SJCRH30 (cell line): ENCODE measurements at places on chromosomes 16 and 17. TPM values are rescaled to one million over a fixed set of nuclear protein-coding genes. Genes with fewer than 3 reads are reported as not detected.

TNFSF13 gene
- total RNA-seq = 0.40 and 0.41 TPM in 2 replicates

HSD17B2 gene
- not detected in 2 replicates for total RNA-seq

CYB561 gene
- not detected in 2 replicates for total RNA-seq

SMIM36 gene
- total RNA-seq = not detected in 2 replicates

SLC13A5 gene
- total RNA-seq = not detected in 2 replicates

GAS7 gene
- 0.66 and 0.91 TPM in 2 replicates for total RNA-seq

PRSS27 gene
- total RNA-seq = 0.33 and 0.40 TPM in 2 replicates

KRTAP4-9 gene
- not detected in 2 replicates for total RNA-seq

DNA sequence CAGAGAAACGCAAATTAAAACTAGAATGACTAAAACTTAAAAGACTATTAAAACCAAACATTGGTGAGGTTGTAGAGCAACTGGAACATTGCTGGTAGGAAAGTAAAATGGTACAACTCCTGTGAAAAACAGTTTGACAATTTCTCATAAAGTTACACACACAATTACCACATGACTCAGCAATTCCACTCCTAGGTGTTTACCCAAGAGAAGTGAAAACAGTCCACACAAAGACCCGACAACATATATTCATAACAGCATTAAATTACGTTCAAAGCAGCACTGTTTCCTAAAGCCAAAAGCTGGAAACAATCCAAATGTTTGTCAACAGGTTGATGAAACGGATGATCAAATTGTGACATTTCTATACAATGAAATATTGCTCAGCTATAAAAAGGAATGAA is 26.5 kb upstream of the ALOX12 start:
- DNase-seq = no peak

GRCh38 chr16:3459401-3460090 is 16.1 kb downstream of the NAA60 start:
- DNase-seq = no peak

- no peak for DNase-seq
Measured at GRCh38 chr16:17354141-17354601, 116.6 kb downstream of the XYLT1 start.

DNA sequence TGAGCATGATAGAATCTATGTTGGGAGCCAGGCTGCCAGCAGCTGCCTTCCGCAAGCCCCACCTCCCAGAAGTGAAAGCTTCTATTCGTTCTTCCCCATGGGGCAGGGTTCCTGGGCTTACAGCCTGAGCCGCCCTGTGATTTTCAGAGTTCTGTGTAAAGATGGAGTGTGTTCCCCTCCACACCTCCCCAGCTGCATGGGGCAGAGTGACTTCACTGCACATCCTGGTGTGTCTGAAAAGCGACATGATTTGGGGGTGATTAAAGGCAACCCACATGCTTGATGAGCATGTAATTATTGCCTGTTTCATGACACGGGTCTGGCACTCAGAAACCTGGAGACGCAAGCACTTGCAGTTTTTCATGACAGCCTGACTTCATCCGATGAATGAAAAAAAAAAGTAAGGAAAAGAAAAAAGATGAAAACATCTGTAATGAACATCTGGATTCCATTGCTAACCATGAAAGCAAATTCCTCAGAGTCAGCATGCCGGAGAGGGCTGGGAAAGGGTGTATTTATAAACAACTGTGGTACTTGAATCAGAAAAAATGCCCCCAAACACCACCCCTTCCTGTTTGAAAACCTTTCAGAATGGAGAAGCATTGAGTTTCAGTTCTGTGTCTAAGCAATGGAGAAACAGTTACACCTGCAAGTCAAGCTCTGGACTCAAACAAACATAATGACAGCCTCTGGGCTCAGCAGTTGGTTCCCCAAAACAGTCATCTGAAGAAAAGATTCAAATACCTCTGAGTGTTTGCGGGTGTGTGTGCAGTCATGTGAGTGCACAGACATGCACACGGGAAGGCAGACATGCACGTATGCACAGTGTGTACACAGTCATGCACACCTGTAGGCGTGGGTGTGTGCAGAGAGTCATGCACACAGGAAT is 266.0 kb downstream of the ENGASE start:
- DNase-seq = no peak

GRCh38 chr17:79878329-79878947 is 39.2 kb upstream of the CBX4 start:
- no peak for DNase-seq

DNA sequence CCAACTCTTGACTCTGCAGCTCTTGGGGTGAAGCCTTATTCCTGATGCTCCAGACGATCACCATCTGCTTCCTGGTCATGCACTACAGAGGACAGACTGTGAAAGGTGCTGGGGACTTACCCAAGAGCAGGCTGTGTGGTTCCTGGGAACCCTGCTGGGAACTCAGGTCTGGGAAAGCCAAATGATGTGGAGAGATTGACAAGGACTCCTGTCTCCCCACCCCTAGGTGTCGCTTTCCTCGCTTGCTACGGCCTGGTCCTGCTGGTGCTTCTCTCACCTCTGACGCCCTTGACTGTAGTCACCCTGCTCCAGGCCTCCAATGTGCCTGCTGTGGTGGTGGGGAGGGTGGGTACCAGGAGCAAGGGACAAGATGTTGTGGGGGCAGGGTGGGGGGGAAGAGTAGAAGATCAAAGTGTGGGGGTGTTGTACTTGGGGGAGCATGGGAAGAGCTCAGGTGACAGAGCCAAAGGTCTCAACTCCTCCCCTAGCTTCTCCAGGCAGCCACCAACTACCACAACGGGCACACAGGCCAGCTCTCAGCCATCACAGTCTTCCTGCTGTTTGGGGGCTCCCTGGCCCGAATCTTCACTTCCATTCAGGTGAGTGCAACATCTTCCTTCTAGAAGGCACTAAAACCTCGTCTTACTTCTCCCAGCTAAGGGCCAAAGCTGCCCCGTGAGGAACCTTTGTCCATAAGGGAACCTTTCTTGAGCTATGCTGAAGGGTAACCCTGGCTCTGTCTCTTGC is 3.0 kb downstream of the SOX15 start:
- DNase-seq = no peak

DNA sequence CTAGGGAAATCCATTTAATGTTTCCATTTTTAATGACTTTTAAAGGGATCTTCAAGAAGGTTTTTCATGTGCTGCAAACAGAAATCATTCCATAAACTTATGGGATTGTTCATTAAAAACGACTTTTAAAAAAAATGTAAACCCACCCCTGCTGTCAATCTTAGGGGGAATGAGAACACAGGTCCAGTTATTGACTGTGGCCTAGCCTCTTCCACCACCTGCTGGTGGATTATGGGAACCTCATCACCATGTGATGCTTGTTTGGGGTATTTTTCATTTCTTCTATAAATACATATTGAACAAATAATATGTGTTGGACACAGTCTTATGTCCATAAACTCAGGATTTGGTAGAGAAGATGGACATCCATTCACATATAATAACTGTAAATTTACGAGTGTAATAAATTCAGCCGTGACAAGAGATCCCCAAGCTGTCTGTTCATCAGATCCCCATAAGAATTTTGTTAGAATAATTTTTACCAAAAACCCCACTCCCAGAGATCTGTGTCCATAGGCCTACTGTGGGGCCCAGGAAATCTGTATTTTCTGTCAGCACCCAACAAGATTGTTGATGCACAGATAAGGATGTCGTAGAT is 42.0 kb upstream of the TMC5 start:
- DNase-seq = peak; percentile 25

- no peak for DNase-seq
Measured at GRCh38 chr16:27447301-27447700, 45.3 kb downstream of the IL21R start.

DNA sequence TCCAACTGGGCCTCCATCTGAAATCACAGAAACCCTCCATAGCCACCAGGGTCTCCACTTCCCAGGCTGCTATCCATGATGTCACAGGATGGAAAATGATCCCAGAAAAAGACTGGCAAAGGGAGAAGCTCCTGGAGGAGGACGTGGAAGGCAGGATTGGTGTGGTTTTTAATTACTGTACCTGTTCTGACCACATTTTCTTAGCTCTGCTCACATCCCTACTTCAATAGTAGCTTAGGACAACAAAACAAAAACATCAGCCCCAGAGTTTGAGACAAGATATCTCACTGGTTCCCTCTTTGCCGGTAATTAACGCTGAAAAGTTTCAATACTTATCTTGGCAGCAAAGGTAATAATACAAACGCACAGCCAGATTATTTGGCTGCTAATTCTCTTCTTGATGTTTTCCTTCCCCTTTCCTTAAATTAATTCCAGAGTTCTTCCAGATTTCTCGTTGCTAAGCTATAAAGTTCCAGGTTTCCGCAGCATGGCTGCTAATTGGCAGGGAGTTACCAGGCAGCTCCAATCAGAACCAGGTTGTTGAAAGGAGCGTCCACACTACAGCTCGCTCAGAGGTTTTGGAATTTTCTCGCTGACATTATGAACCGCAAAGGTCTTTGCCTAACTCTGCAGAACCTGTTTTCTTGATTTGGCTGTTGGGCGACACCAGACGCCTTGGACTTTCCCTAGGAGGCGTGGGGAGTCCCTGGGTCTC is 263.4 kb downstream of the MRTFB start:
- DNase-seq = no peak

- no peak for DNase-seq
Measured at GRCh38 chr17:77429369-77429968, 288.7 kb downstream of the SEC14L1 start.

GRCh38 chr17:76501827-76502307 is 644 bp upstream of the RHBDF2 start:
- no peak for DNase-seq

GRCh38 chr16:53043986-53044601 is 8.6 kb downstream of the CHD9NB start:
- no peak for DNase-seq

DNA sequence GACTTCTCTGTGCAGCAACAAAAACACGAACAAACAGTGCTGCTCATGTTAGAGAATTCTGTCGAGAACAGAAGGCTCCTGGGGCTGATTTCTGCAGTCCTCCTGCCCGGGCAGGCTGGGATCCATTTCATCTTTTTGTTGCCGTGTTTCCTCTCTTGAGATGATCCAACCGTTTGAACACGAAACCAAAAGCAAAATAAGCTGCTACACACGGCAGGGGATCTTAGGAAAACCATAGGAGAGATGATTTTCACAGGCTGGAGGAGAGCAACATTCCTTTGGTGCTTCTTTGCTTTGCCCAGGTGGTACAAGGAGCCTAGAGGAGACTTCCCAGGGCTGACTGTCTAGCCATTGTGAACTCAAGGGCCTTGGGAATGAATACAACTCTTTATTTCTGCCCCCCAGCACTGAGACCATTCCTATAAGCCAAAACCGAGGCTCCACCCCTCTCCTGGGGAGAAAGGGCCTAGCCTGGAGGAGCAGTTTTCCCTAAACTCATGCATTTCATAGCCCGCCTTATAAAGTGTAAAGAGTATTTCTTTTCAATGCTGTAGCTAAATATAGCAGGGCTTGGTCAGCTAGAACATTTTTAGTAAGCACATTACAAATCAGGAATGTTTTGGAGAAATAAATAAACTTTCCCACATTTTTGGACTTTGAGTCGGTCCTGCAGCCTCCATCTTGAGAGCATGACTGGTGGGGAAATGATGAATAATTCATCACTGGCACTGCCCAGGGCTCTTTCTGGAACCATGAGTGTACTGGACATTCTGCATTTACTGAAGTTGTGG is 7.7 kb downstream of the FOXL1 start:
- no peak for DNase-seq

DNA sequence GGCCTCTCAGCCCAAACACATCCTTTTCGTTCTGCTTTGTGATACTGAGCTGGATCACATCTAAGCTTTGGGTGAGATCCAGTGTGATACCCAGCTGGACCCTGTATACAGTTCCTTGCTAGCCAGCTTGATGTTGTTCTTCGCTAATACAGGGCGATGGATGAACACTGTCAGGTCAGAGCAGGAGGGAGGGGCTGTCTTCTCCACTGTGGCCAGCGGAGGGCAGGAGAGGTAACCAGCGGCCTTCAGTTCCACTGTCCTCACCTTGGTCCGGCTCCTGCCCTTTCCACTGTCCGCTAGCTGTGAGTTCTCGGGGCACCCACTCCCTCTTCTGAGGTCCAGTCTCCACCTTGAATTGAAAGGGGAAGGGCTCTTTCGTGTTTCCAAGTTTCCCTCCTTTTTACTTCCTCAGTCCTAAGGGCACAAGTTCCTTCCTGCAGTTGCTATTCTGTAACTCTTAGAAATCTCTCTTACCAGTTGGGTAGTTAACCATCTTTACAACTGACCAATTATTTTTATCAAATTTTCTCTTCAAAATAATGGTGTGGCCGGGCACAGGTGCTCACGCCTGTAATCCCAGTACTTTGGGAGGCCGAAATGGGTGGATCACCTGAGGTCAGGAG is 3.0 kb upstream of the ZNF213 start:
- DNase-seq = peak; percentile 48

DNA sequence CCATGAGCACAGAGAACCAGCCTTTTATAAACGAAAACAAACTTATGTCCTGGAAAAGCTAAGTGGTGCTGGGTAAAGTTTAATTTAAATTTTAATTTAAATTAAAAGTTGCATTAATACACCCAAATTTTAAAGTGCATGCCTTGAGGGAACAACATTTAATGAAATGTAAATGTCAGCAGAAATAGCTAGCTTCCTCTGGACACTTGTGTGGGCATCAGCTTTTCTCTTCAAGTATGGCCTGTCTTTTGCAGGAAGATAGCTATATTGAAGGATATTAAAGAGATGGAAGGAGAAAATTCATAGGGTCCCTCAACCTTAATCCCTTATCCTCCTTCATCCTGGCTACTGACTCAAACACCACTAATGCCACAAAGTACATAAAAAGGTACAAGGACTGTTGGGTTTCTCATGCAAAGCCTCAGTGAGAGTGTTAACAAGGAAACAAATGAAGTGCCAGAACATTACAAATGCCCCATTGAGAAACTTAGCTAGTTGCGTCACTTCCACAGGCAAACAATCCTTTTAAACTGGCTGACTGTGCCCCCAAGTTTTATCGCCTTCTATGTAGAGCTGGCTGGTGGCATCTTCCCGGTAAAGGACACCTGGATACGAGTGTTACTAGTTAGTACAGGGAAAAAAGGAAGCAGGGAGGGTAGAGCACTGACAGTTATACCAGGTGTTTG is 14.1 kb downstream of the PHF12 start:
- DNase-seq = no peak

GRCh38 chr16:88816736-88817535 is 5.2 kb upstream of the APRT start:
- no peak for DNase-seq

DNA sequence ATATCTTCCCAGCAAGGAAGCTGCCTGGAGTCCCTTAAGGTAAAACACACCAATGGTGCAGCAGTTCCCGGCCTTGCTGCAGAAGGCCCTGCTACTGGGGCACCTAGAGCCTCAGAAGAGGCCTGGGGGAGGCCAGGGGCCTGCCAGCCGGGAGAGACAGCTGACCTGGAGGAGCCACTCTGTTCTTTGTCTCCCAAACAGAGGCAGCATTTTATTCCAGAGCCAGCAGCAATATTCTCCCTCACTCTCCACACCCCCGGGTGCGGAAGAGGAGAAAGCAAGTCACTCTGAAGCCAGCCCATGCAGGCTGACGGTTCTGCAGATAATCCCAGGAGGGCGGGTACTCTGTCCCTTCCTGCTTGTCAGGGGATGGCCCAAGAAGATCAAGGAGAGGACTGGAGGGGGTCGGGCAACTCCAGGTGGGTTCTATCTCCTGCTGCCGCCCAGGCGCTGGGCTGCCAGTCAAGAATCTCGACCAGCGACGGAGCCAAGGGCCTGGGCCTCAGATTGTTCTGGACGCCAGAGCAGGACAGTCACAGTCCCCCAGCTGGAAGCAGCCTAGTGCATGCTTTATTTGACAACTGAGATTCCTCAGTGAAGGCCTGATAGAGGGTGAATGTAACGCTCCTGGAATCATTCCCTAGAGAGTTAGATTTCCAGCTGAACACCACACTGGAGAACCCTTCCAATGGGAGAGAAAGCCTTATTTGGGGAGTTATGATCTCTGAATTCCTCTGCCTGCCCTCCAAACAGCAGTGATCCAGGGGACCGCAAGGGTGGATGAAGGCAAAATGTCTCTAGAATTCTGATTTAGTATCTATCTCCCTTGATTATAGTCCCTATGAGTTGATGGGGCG is 1.1 kb upstream of the KIFC3 start:
- peak; percentile 54 for DNase-seq
